Suppressor macrophage (primary cell): ENCODE measurements at places on chromosomes 3 and 15.

DNA sequence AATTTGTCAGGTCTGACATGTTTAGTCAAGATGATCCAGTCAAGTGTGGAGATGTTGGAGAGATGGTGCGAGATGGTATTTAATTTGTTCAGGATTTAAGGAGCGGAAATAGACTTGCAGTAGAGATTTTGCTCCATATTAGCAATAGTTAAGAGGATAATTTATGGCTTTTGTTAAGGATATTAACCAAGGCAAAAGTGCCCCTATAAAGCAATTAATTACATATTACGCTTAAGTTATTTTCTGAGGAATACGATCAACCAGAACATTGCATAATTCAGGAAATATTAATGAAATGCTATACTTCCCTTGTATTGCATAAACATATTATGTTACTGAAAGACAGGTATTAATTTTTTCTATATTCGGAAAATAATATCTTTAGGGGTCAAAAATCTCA lies 83.9 kb downstream of the ZIC1 start:
- no peak for DNase-seq

DNA sequence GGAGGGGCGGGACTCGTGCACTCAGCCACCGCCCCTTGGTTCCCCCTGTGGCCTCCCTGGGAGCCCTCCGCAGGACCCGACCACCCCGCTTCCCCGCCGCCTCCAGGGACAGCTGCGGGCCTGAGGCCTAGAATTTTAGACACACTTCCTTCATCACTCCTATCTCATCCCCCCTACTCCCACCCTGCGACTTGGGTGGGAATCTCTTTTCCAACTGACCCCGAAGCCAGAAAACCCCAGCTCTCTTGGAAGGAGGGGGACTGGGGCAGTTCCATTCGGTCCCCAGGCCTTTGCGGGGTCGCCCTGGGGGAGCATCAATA lies 289 bp upstream of the TFDP2 start:
- no peak for DNase-seq

DNA sequence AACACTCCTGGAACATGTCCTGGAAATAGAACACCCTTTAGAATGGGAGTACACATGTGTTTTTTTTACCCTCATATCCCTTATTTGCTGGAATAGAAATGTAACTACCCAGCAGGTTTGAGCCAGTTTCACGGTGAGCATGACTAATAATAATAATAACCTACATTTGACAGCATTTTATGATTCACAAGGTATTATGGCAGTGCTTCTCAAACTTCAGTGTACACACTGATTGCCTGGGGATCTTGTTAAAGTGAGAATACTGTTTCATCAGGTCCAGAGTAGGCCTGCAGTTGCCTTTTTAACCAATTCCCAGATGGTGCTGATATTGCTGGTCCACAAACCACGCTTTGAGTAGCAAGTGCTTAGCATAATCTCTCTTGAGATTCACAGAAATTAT lies 63.9 kb downstream of the NFKBIZ start:
- no peak for DNase-seq

- no peak for DNase-seq
These were observed 209.9 kb upstream of the SEMA6D start for GRCh38 chr15:47507221-47507985.

GRCh38 chr3:69433121-69433968 lies 47.5 kb upstream of the FRMD4B start:
- no peak for DNase-seq

- no peak for DNase-seq
These were observed 12.8 kb upstream of the TMOD3 start for GRCh38 chr15:51816611-51817010.

DNA sequence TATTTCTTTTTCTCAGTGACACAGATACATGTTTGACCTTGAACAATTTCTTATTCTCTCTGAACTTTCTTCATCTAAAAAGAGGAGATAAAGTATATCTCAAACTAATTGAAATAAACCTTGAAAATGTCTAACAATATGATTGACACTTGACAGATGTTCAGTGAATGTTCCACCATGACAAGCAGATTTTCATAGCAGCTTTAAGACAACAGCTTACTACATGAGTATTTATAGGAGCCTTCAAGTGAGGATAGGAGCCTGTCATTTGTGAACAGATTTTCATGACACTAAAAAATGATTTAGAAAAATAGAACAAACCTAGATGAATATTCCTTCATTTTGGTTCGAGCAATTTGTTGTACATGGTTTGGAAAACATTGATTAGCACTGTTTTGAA lies 13.3 kb downstream of the SYN2 start:
- DNase-seq = no peak

- peak; percentile 45 for DNase-seq
These were observed 10.7 kb upstream of the CNTN6 start for GRCh38 chr3:1082108-1082507.

- peak; percentile 40 for DNase-seq
These were observed 159.6 kb upstream of the KCNH8 start for GRCh38 chr3:18988614-18989229.

GRCh38 chr3:176969066-176969465 lies 228.2 kb downstream of the TBL1XR1 start:
- DNase-seq = no peak

DNA sequence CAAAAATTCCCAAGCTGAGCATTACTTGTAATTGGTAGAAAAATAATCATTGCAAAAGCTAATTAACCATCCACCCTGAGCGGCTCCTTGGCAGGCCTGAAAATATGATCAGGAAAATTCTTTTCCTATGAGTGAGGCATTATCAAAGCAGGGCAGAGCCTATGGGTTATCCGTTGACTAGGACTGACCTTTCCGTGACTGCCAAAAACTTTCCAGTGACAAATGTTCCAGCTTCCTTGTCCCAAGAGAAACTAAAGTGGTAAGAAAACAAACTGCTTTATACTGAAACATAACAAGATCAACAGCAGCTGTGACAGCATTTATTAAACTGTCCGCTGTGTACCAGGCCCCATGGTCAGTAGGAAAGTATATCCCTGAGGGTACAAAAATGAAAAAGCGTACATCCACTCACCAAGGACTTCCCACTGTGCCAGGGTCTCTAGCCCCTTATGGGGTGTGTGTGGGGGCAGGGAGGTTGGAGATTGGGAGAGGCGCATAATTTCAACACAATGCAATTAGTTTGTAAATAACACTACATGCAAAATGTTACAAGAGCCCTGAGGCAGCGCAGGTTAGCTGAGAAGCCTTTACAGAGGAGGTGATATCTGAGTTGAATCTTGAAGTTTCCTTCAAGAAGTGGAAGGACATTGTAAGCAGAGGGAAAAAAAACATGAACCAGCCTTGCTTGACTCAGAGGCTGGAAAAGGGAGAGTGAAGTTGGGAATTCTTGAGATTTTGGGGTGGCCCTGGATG lies 8.5 kb downstream of the LIPC start:
- DNase-seq = no peak

- DNase-seq = no peak
These were observed 15.6 kb upstream of the CD47 start for GRCh38 chr3:108106449-108106848.

- no peak for DNase-seq
These were observed 105.2 kb downstream of the PDE8A start for GRCh38 chr15:85086855-85087254.

GRCh38 chr15:59388670-59389069 lies 16.0 kb upstream of the MYO1E start:
- peak; percentile 65 for DNase-seq

DNA sequence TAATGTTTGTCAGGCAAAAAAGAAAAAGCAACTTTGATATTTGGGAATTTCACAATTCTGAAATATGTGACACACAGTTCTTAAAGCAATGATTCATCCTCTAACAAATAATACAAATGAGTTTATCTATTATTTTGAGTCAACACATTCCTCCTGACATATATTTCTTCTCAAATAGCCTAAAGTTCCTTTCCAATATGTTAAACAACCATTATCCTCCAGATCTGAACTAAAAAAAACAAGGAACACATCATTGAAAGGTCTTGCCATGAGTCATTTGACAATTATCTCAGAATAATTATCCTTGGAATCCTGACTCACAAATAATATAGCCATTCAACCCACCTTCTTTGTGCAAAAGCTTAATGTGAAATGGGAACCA lies 208.7 kb upstream of the CDIN1 start:
- DNase-seq = no peak

DNA sequence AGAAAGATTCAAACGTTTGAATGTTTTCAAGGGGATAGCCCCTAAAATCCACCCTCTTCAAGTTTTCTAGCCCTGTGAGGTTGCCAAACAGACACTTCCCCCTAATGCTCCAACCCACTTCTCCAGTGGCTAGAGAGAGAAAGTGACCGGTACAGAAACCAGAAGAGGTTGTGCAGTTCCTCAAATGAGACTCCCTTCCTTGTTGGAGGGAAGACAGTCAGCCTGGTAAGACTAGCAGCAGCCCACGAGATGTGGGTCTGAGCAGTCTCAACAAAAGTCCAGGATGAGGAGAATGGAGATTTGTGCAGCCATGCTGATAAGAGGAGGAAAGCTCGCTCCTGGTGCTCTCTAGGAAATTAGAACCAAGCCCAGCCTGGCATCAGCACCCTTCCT lies 222.8 kb upstream of the TPRG1 start:
- DNase-seq = peak; percentile 97

DNA sequence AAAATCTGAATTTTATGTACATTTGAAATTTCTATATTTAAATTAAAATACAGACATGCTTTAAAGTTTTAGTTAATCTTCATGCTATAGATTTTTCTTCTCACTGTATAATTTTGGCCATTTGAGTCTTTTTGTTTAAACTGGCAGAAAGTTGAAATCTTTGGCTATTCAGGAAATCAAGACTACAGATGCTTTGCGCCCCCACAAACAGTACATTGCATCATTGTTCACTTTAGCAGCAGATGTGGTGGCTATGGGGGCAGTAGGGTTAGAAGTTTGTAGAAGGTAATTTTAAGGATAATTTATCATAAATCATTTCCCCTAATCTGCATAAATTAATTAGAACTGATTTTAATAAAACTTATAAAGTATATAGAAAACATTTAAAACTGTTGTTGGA lies 20.9 kb downstream of the SPPL2A start:
- DNase-seq = no peak

DNA sequence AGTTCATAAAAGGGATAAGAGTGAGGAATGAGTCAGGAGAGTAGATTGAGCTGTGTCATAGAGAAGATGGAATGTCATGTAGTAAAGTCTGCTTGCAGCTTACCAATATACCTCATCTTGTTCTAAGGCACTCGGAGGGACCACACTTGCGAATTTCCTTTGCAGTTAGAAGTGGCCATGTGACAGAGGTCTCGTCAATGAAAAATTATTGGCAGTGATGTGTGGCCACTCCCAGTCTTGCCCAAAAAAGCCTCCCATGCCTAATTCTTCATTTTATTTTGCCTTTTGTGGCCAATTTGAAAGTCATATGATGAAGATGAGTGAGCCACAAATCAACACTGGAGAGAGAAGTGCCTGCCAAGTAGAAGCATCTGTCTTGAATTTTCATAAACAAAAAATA lies 465.6 kb upstream of the ZNF385D start:
- no peak for DNase-seq

- no peak for DNase-seq
These were observed 374.9 kb upstream of the LRRC3B start for GRCh38 chr3:26247712-26248111.

GRCh38 chr3:94225148-94225865 lies 162.4 kb downstream of the NSUN3 start:
- DNase-seq = no peak

DNA sequence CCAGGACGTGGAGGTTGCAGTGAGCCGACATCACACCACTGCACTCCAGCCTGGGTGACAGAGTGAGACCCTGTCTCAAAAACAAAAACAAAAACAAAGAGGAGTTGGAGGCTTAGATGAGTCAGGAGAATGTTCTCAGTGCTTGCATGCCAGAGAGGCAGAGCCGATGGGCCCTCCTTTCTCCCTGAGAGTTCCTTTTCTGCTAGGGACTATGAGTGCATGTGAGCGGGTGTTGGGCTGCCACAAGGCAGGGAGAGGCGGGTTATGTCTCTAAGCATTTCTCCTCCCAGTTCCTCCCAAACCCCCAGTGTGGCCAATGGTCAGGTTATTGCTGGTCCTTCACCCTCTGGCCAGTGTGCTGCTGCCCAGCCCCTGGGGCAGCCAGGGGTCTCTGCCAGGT lies 45.1 kb downstream of the RTP1 start:
- no peak for DNase-seq

DNA sequence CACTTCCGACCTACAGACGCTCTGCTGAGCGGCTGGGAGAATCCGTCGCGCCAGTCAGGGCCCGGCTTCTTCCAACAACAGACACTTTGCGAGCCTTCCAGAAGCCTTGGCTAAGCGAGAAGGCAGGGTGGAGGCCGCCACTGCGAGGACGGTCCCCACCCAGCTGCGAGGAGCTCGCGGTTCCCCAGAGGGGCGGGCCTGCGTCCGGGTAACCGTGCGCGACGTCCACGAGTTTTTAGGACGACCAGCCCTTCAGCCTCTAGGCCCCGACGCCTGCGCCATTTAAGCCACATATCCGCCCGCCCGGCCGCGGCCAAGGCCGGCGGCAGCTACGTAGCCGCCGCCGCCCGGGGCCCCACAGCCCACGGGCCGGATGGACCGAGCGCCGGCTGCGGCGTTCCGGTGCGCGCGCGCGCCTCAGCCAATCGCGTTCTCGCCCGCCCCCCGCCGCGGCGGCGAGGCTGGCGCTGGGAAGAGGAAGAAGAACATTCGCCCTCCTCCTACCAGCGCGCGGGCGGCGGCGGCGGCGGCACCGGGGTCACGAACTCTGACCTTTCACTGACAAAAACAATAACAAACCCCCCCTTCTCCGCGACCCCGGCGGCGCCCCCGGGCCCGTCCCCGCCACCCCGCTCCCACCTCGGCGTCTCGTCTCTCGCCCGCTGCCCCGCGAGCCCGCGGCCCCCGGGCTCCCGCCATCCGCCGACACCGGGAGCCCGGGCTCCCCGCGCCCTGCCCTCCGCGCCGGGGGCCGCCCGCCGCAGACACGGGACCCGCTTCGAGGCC lies at the start of gene NR2C2:
Gene NR2C2, plus strand, starts transcription at position 484 of the 786 bp plus-strand sequence. CDS start 56,332 bp downstream, outside the sequence.
- DNase-seq = peak; percentile 98

DNA sequence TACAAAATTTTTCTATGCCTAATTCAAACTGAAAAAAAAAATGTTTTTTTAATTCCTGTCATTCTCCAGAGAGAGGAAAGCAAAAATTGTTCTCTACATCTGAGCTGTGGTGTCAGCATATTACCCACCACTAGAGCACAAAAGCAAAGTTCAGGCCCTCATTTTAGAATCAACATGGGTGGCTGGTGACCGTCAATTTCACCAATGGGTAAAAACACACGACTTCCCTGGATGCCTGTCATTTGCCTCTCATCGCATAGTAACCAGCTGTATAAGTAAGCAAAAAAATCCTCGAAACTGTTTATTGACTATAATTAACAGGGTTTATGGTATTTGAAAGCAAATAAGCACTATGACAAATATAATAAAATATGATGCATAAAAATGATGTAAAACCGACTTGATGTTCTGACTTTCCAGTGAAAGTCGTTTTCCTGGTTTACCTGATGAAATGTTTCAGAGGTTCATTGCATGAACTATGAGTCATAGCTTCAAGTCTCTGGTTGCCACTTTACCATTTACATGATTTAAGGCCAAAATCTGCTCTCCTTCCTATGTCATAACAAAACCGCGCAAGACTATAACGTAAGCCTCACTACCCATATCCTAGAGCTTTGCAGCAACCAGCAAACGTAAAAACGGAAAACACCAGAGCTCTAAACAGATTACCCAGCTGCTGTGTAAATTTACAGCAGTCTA lies 60.5 kb downstream of the THBS1 start:
- DNase-seq = no peak

- no peak for DNase-seq
These were observed 153.9 kb downstream of the CPNE4 start for GRCh38 chr3:131880948-131881347.

- DNase-seq = no peak
These were observed 74.9 kb upstream of the XCR1 start for GRCh38 chr3:46102059-46102779.
